ENCODE measurements at places on chromosomes 12 and 14.

DNA sequence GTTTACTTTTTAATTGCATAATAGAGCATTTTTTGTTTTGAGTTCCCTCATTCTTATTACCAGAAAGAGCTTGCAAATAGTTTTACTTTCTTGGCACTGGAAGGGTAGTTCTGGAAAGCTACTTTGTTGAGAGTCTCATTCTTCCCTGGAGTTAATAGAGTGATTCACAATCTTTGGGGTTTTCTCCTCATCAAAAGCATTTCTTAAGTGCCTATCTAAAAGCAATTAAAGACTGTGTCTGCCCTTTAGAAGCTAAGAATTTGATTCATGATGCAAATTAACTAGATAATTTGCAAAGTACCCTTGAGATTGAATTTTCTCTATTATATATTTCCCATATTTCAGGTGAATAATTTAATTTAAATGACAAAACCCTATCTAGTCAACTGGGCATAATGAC, 8.1 kb upstream of the BMAL2 start:
- DNase-seq = no peak

GRCh38 chr12:114658002-114658441, 26.0 kb downstream of the TBX3 start:
- no peak for DNase-seq

GRCh38 chr12:124170760-124171159, 124.1 kb upstream of the RFLNA start:
- DNase-seq = no peak

- no peak for DNase-seq
Observed at GRCh38 chr12:27711317-27711682, 668 bp downstream of the MRPS35 start.

DNA sequence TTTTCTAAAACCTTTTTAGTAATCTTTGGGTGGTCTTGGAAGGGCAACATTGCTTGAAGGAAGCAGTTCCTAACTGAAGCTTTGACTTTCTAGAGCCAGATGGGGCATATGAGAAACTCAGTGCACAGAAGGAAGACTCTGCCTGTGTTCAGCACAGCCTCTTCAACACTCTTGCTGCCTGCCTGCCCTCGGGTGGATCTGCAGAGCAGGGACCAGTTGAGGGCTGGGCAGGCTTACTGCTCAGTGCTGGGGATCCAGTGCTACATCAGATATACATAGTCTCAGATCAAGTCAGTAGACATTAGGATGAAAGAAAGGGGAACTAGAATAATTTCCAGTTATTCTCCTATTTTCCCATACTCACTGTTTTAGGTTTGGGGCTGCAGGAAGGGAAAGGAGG, 29.5 kb upstream of the TMX1 start:
- DNase-seq = no peak

Data from smooth muscle cell of the brain vasculature (primary cell).